CD4-positive, CD25-positive, alpha-beta regulatory T cell (primary cell): ENCODE measurements at places on chromosomes 4 and X. TPM values are rescaled to one million over a fixed set of nuclear protein-coding genes. Genes with fewer than 3 reads are reported as not detected.

DNA sequence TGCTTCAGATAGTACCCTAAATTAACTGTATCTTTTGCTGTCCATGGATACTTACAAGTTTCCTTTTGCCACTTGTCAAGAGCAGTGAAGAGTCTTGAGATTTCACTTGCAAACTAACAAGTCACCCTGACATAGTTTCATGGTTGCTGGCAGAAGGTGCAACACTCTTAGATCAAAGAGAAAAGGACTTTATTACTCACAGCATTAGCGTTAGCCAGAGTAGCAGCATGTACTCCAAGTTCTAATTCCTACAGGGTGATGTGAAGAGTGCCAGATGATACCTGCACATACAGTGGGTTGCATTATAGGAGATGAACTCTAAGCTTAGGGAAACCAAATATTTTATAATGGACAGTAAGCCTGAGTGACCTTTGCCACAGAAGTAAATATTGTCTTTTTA is 47.9 kb downstream of the NDST3 start:
- H3K36me3 ChIP-seq, result no peaks in the 10 kb centered on the region
- no peak for DNase-seq
- H3K4me3 ChIP-seq, result no peak overlapping the region
- H3K27ac ChIP-seq, result no peak overlapping the region

DNA sequence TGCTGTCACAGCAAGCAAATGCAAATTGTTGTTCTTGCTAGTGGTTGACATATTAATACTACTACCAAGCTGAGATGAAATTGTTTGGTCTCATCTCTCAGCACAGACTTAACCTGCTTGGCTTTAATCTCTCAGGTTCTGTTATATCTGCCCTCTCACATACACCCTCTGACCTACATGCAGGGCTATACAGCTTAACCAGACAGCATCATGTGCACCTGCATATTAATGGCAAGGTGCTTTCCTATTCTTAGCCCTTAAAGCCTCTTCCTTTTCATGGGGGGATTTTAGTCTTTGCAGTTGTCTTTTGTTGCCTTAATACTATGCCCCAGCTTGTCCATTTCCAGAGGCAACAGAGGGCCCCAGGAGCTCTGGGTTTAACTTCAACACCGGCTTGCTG is 114.5 kb downstream of the NR3C2 start:
- no peak overlapping the region for H3K27ac ChIP-seq
- no peak overlapping the region for H3K4me3 ChIP-seq
- no peak for DNase-seq
- H3K4me1 ChIP-seq, result no peaks in the 10 kb centered on the region

GRCh38 chr4:147826288-147826646 is 94.4 kb downstream of the ARHGAP10 start:
- no peaks in the 10 kb centered on the region for H3K36me3 ChIP-seq
- H3K27ac ChIP-seq, result no peak overlapping the region
- no peak overlapping the region for H3K4me3 ChIP-seq
- no peaks in the 10 kb centered on the region for H3K27me3 ChIP-seq
- H3K4me1 ChIP-seq, result no peaks in the 10 kb centered on the region
- no peak for DNase-seq

The PABPC4L gene
- polyA plus RNA-seq, result not detected

The BEX1 gene
- not detected for polyA plus RNA-seq

The ACOT9 gene
- 20.0 TPM for polyA plus RNA-seq

The FTSJ1 gene
- polyA plus RNA-seq, result 62.7 TPM
